ENCODE measurements at places on chromosomes 5 and 9.

- DNase-seq, result no peak
Measured at GRCh38 chr5:2148312-2149194, 265.8 kb upstream of the IRX4 start.

- no peak for DNase-seq
Measured at GRCh38 chr5:176742246-176743105, 67.9 kb upstream of the UNC5A start.

GRCh38 chr9:131915181-131915580, 164.5 kb downstream of the MED27 start:
- no peak for DNase-seq

DNA sequence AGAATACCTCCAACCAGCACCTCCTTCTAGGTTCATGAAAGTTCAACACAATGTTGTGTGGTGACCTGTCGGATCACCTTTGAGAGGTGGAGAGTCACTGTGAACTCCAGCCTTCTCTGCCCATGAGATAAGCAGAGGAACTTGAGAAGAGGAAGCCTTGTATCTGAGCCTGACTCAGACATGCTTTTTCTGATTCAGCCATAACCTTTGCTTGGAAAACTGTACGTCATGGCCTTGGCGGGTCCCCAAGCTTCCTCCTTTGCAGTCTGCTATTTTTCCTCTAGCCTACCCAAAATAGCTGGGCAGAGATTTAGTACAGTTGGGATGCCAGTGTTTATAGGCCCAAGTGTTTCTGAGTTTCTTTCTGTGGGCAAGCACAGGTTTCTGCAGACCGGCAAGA, 274.7 kb downstream of the CETN3 start:
- no peak for DNase-seq

DNA sequence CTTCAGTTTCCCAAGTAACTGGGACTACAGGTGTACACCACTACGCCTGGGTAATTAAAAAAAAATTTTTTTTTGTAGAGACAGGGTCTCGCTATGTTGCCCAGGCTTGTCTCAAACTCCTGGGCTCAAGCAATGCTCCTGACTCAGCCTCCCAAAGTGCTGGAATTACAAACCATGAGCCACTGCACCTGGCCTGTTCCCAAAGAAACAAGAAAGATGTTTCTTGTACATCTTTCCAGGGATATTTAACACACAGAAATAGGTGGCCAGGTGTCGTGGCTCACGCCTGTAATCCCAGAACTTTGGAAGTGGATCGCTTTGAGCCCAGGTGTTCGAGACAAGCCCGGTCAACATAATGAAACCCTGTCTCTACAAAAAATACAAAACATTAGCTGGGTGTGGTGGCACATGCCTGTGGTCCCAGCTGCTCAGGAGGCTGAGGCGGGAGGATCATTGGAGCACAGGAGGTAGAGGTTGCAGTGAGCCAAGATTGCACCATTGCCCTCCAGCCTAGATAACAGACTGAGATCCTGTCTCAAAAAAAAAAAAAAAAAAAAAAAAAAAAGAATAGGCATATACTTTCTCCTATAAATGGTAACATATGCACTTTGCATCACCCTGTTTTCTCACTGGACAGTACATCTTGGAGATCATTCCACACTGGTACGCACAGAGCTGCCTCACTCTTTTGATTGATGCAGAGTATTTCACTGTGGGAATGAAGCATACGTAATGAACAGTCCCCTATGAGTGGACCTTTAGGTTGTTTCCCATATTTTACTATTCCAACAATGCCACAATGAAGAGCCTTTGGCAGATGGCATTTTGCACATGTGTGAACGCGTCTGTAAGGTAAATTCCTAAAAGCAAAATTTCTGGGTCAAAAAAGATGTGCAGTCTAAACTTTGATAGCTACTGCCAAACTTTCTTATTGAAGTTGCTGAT, 2.0 kb upstream of the GRHPR start:
- no peak for DNase-seq

DNA sequence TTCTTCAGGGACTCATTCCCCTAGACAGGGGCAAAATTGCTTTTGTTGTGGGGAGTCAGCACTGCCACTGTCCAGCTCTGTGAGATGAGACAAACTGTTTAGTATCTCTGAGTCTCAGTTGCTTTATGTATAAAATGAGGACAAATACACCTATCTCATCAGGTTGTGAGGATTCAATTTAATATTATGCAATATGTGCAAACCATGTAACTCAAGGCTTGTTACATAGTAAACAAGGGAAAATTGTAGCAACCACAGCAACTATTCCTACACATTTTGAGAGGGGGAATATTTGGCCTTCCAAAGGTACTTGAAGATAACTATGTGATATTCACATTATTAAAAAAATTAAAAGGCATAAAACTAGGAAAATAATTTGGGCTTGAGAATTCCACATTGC, 411.9 kb upstream of the SLC30A5 start:
- DNase-seq, result no peak

DNA sequence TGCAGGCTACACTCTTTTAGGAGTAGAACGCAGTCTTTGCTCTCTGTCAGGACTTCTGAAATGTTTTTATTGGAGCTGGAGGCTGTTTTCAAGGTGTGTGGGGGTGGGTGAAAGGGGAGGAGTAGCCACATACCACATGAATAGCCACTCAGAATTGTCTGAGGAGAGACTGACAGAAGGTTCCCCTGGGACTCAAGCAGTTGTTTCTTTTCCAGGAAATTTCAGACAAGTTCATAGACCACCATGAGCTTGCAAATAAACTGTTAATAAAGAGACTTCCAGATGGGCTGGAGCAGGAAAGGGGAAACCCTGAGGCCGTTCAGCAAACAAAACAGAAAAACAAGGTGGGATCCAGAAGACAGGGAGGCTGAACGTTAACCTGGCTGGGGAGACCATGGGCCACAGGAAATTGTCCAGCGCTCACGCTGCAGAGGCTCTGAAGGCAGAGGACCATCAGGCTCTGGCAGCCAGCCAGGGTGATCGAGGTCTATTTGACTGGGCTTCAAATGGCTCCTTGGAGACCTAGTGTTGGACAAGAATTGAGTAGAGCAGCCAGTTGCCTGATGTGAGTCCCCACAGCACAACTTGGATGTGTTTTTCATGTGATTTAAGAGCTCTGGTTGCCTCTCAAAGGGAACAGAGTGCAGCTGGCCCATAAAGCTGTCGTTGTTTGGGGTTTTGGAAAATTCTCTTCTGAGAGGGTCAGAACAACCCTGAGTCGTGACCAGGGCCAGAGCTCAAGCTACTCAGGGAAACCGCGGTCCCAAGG, 159.2 kb upstream of the RAI14 start:
- DNase-seq, result no peak

- DNase-seq, result no peak
Measured at GRCh38 chr9:125908136-125908535, 161.0 kb downstream of the PBX3 start.

- no peak for DNase-seq
Measured at GRCh38 chr9:17075146-17075757, 59.6 kb upstream of the CNTLN start.

Data from stimulated activated CD8-positive, alpha-beta memory T cell treated with anti-CD3 and anti-CD28 coated beads, Interleukin-2, amount 100 ng/mL, for 1 hour (primary cell).